ENCODE measurements at places on chromosomes 13 and 19.

GRCh38 chr13:20360835-20361412 is 128.8 kb upstream of the GJB6 start:
- DNase-seq, result no peak

DNA sequence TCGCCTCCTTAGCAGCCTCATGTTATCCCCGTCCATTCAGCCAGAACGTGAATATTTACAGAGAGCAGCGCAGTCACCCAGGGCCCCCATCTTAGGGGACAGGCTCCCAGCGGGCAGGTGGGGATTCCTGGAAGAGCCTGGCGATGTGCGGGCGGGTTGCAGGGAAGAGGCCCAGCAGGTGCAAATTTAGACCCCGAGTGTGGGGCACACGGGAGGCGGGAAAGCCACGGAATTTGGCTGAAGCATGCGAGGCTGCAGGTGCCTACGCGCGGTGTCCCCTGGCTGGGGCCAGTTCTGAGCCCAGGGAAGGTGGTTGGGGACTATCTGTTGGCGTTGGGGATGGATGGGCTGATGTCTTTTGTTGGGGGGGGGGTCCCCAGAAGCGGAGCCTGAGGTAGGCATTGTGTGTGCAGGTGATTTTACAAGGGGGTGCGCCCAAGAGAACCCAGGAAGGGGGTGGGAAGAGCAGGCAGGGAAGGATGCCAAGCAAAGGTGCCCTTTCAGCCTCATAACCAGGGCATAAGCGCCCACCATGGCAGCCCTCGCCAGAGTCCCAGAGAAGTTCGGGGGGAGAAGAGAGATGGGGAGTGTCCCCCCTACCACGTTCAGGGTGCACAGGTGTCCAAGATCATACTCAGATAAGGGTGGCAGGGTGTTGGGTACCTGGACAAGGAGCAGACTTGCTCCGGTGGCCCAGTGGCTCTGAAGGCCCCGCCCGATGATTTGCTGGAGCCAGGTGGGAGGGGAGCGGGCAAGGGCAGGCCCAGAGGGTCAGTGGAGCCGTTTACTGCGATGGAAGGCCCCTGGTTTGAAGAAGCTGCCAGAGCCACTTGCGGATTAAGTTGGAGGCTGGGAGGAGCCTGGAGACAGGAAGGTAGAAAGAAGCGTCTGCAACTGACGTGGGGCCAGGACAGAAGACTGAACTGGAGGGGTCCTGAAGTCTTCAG is 1.2 kb downstream of the TPGS1 start:
- DNase-seq, result no peak

- no peak for DNase-seq
Measured at GRCh38 chr13:99266827-99267226, 8.6 kb upstream of the GPR18 start.

DNA sequence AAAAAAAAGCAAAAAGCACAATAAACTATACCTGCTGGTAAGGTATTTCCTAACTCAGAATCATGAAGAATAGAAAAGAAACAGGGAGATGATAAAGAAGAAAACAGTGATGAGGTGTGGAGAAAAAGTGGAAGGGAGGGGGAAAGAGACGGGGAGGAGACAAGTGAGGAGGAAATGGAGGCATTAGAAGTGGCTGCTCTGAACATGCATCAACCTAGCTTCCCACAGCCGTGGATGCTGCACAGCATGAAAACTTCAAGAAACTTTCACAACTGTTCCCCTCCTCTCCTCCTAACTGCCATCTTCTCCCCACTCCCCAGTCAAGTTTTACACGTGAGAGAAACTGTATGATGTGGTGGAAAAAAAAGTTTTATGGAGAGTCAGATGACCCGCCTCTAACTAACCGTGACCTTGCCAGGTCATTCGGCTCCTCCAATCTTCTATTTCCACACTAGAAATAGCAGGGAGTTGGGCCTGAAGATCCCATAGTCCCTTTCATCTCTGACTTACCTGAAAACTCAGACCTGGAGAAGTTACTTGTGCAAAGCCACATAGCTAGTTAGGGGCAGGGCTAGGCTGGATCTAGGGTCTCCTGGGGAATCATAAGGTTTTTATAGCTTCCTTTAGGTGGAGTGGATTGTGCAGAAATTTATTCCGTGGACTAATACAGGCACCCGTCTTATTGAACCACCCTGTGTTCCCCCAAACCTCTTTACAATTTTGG is 461.9 kb downstream of the KLF5 start:
- DNase-seq, result no peak

GRCh38 chr13:104206450-104207044 is 1140.3 kb upstream of the SLC10A2 start:
- DNase-seq, result no peak

DNA sequence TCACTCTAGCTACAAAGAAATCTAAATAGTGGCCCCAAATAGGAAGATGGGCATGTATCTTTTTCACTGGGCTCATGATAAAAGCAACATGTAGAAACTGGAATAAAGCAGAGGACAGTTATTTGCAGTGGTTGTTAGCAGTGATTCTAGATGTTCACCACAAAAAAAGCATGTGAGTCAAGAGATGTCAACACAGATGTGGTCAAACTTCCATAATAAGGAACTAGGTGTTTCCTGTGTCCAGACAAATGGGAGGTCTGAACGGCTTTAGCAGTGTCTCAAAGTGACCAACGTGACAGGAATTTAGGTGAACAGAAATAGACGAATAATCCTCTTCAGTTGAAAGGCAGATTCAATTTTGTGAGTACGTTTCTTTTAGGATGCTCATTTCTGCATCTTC is 162.7 kb downstream of the TBC1D4 start:
- no peak for DNase-seq

DNA sequence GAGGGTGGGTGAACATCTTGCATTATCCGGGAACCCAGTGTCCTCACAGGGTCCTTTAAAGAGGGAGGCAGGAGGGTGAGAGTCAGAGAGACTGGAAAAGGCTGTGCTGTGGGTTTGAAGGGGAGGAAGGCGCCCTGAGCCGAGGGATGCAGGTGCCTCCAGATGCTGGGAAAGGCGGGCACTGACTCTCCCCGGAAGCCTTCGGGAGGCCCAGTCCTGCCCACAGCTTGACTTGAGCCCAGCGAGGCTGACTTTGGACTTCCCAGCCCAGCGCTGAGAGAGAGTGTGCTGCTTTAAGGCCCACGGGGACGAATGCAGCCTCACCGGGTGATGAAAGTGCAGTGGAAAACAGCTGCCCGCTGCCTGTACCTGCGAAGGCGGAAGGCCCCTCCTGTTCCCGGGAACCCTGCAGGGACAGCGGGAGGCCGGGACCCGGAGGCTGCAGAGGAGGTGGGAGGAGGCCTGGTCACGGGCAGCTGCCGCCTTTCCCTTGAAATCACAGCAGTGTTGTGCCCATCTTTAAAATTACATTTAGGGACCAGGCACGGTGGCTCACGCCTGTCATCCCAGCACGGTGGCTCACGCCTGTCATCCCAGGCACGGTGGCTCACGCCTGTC is 16.1 kb downstream of the REXO1 start:
- DNase-seq, result no peak

- no peak for DNase-seq
Measured at GRCh38 chr13:95298971-95299621, 2.2 kb downstream of the ABCC4 start.

DNA sequence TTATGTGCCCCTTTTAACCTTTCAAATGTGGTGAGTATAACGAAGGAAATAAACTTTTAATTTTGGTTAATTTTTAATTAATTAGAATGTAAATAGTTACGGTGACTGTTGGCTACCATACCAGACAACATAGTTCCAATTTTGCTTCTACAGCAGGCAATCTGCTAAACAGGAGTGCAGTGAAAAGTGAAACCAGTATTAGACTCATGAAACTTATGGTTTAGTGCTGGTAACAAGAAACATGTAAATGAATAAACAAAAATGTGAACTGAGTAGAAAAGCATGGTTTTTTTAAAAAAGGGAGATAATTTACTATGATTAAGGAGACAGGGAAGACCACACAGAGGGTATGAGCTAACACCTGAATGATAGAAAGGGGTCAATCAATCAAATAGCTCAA is 478.4 kb downstream of the PCDH9 start:
- no peak for DNase-seq

DNA sequence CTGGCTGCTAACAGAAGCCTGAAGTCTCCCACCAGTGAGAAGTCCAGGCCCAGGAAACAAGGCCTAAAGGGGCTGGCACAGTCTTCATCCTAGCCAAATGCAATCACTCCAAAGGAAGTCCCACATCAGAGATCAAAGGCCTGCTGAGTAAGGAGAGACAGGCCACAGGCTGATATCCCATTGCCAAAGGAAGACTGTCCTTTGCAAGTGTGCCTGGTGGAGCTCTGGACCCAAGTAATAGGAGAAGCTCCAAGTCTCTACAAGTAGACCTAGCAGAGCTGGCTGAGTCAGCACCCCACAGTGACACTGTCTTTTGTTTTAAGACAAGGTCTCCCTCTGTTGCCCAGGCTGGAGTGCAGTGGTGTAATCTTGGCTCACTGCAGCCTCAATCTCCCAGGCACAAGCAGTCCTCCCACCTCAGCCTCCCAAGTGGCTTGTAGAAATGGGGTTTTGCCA is 4.5 kb downstream of the DBP start:
- no peak for DNase-seq

DNA sequence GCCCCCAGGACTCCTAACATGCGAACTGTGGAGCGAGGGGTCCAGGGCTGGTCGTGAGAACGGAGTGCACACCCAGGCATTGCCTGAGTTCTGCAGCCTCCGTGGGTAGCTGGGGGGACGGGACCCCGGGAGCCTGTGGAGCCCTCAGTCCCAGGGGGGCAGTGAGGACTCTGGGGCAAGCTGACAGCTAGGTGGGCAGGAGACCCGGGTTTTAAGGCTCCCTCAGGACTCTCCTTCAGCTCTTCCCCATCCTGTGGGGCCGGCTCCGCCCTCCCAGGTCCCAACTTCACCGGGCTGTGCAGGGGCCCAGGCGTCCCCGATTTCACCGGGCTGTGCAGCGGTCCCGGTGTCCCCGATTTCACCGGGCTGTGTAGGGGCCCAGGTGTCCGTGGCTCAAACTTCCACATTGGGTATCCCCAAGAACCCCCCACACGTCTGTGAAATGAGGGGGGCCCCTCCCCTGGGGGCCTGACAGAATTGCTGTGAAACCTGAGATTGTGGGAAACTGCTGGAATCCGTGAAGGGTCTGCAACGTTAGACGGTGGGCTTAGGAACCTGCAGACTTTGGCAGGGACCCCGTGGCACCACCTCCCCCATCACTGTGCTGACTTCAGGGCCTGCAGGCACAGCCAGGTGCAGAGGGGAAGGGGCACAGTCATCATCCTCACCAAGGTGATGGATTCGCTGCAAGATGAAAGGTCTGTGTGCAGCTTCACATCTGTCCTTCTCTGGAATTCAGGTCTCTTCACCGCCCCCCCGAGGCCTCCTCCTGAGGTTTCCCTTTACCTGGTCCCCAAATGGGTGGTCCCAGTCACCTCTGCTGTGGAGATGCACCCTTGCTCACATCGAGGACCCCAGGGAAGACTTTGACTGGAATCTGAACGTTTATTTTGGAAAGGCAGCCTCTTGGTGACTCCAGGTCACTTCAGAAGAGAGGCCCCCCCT is 73.2 kb upstream of the MCF2L start:
- no peak for DNase-seq

GRCh38 chr19:609004-609346 is 19.3 kb downstream of the HCN2 start:
- DNase-seq, result no peak

DNA sequence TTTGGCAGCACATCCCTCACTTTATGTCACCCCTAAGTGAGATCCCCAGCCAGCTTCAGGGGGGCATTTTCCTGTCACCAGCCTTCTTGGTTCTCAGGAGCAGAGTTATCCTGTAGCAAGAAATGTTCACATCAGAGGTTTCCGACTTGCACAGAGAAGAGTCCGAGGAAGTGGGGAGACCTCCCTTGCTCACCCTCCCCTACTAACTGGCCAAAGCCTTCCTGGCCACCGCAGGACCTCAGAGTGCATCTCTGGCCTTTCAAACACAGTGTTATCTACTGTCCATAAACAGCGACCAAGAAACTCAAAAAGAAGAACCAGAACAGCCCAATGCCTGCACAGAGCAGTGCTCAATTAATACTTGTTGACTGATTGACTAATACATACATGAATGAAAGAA is 134.4 kb downstream of the USP12 start:
- no peak for DNase-seq

- no peak for DNase-seq
Measured at GRCh38 chr19:35478794-35479677, 11.2 kb downstream of the KRTDAP start.

DNA sequence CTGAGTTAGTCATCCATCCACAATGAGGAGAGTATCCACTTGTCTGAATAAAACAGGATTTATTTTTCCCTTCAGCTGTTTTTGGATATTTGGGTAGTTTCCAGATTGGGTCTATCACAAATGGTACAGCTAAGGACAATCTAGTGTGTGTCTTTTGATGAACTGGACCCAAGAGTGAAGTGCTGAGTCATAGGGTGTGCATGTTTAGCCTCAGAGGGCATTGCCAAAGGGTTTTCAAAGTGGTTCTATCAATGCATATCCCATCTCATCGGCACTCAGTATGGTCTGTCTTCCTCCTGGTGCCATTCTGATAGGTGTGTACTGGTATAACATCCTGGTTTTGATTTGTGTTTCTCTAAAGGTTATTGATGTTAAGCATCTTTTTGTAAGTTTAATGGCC is 62.3 kb downstream of the GSX1 start:
- DNase-seq, result no peak

DNA sequence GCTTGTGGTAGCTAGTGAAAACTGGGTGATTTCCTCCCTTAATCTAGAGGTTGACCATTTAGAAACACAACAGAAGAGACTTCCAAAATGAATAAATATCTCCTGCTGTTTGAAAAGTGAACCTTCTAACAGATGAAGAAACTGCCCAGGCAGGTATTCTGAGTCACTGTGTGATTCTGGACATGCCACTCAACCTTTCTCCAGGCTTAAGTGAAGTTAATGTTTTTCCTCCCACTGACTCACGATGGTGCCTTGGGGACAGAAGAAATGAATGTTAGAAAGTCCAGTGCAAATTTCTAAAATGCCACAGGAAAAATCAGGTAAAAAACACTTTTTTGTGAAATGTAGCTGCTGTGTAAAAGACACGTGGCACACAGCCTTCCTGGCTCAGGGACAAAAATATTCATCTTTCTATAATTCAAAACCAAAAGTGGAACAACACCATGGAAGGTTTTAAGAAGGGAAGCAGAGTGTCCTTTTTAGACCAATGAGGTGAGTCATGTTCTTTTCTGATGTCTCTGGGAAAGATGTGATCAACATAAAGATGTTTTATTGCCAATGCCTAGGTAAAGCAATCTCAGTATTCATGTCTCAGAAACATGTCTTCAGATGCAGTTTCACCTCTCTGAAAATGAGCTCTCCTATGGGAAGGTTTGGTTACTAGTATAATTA is 9.1 kb downstream of the UBE2L5 start:
- no peak for DNase-seq

DNA sequence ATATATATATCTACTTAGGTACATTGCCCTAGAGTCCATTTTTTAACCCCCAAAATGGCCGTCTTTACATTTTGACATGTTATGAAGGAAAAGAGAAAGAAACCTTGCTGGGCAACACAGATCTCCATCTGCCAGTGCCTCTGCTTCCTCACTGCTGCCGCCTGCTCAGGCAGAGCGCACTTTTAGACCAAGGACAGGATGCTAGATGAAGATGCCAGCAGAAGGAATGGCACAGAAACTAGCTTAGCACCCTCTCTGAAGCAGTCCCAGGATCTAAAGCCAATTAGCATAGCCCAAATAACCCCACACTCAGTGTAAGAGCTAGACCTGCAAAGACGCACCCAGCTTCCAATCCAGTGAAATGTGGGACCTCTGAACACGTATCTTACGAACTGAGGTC is 111.9 kb downstream of the RXFP2 start:
- no peak for DNase-seq
